ENCODE measurements at places on chromosomes 11 and 22.

DNA sequence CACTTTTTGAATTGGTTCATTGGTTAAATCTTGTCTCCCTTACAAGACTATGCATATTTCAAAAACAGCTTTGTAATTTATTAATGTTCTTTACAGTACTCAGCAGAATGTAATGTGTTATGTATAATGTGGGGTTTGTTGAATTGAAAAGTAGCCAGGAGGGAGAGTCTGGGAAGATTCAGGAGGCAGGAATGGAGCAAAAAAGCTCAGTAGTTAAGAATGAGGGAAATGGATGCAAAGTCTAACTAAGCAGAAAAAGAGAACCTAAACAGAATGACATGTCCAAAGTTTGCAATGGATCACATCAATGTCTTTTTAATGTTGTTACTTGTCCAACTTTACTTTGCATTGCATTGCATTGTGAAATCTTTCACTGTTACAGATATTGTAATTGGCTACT lies 86.5 kb upstream of the CARD18 start:
- DNase-seq, result no peak

GRCh38 chr11:125720781-125721180 lies 25.3 kb upstream of the PATE1 start:
- DNase-seq, result no peak

DNA sequence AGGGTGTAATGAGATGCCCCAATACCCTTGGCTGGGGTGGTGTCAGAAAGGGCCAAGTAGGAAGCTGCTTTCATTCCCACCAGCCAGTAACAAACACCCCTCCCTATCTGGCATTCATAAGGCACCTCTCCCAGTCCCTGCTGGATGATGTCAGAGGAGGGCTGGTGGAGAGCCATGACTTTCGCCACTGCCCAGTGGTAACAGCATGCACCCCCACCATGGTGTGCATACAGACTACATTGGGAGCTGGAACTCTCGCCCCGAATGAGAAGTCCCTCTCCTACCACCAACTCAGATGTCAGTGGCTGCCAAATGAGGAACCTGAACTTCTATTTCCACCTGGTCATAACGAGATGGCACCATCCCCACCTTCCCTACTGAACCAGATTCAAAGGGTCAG lies 73.3 kb downstream of the SGSM3 start:
- DNase-seq, result no peak

DNA sequence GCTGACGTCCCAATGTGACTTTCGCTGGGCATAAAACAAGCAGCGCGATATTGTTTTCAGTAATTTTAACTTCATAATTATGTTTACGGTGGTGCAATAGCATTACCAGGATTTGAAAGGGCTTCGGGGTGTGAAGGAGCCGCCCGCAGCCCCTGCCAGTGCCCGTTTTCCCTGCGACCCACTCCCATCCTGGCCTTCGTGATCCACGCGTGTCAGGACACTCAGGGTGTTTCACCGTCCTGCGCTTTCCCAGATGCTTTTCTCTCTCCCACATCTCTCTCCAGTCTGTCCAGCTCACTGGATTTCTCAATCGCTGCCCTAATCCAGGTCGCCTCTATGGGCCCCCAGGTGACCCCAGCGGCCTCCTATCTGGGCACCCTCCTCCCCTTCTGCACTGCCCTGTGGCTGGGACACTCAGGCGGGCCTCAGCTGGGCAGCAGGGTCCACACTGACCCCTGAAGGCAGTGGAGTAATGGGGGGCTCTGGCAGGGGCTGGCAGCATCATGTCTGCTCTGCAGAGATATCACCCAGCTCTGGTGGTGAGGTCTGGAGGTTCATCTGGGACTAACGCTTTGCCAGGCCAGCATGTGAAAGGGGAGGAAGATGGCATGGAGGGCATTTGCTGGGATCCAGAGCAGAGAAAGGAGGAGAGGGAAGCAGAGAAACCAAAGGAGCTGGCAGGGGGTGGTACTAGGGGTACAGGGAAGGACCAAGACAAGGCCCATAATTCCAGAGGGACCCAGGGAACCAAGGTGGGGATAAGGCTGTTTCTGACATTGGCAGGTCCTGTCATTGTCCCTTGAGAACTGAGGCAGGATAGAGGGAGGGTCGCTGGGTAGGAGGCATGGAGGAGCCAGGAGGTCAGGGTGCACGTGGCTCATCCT lies 622.8 kb downstream of the BRD1 start:
- no peak for DNase-seq

DNA sequence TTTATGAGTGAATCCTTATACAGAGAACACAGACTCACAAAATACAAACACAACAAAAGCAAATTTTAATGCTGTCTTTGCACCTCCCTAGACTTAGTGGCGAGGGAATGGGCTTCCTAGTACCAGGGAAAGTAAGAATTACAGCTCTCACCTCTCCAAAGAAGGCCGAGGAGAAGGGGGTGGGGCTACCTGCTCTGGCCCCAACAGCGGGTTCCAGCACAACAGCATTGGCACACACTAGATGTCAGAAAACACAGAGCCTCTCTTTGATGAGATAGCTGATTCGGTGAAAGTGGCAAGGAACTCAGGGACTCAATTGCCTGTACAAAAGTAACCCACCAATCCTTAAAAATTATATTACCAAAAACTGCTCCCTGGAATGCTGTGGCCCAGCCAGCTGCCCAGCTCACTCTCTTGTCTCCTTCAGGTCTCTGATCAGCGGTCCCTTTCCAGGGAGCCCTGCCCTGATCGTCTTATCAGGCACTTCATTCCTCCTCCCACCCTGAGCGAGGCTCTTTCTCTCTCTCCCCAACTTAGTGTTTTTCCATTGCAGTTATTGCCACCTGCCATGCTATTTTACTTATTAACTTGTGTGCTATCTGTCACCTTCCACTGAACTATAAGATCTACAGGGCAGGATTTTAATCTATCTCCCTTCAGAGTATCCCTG lies 30.7 kb downstream of the SPON1 start:
- DNase-seq, result no peak

DNA sequence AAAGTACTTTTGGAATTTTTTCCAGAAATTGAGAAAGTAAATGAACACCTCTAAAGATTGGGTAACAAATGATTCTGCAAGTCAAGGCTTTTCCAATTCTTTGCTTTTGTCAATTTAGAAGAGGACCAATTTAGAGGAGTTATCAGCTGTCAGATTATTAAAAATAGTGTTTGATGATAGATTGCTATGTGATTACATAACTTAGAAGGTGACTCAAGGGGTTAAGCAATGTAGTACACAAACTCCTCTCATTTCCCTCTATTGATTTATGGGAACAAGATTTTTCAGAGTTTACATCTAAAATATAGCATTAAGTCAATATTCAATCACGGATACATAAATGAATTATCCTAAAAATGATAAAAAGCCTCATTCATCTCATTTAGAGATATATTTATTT lies 70.3 kb downstream of the INSC start:
- DNase-seq, result no peak

Measured in stimulated activated naive B cell treated with anti-CD40 and anti-IgM and Interleukin-4, amounts not matched to agents 10 μg/mL and 1 μg/mL and 100 μg/mL, for 72 hours (primary cell).